NCI-H2081 (cell line): ENCODE measurements at places on chromosomes 1 and 21.

DNA sequence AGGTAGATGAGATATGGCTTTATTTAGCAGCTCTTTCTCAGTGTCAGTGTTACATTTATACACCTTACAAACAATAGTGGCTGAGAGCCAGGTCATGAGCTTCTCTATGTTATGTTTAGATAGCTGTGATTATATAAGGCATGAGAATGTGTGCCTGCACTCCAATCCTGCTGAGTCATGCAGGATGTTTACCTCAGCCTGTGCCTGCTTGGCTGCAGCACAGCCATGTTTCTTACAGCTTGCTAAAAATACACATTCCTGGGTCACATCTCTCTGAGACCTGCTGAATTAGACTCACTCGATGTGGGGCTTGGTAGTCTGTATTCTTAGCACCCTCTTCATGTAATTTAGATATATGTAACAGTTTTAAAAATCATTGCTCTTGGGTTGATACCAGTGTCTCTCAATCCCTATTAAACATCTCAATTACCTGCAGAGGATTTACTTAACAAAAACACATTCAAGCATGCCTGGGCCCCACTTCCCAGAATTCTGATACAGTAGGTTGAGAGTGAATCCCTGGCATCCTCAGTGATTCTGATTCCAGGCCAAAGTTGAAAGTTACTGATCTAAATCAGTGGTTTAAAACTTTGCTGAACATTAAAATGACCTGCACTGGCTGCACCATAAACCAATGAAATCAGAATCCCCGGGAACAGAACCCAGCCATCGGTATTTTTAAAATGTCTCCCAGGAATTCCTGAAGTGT lies 107.5 kb downstream of the GDAP2 start:
- DNase-seq, result no peak

DNA sequence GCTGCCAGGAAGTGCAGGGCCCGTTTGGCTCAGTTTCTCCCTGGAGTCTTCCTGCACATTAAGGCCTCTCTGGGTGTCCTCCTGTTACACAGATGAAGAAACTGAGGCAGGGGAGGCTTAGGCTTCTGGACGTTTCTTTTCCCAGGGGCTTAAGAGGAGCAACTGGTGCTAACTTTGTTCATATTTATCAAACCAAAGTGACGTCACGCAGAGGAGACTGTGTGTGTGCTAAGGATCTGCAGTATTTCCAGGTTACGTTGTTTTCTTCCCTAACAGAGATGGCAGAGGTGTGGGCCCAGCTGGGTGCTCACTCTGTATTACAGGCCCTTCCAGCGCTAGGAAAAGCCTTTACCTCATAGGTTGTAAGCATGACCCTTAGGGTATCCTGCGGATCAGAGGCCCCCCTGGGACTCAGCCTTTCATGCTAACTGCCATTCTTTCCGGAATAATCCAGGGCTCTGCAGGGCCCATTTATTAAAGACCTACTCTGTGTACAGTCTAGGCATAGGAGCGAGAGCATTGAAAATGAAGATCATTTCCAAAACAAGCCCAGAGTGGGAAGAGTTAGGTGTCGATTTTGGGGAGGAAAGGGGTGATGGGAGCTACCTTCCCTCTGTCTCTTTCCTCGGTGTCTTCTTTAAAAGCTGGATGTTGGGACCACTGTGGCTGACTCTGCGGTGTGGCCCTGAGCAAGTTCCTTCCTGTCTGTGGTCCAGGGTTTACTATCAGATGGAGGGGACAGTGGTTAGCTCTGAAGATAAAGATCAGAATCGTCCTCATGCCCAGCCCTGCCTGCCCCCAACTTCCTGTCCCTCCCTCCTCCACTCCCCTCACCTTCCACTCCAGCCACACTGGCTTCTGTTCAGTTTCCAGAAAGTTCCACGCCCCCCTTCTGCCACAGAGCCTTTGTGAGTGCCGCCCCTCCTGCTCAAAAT lies 4.6 kb downstream of the AGTRAP start:
- no peak for DNase-seq

- DNase-seq, result peak; percentile 33
Measured at GRCh38 chr1:210342986-210343780, 14.5 kb downstream of the HHAT start.

DNA sequence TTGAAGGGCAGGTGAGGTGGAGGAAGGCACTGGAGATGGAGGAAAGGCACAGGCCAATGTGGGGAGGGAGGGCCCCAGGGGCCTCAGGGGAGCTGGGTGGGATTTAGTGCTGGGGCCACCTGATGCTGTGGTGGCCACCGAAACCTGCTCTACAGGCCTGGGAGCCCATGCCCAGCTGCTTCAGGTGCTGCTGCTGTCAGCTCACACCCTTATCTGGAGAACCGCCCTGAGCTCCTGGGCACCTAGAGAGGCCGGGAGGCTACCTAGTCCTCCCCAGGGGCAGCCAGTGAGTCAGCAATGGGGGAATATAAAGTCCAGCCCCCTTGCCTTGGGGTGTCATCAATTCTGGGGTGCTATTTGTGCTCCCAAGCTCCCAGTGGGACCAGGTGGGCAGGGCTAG lies 12.2 kb downstream of the FAM131C start:
- no peak for DNase-seq

DNA sequence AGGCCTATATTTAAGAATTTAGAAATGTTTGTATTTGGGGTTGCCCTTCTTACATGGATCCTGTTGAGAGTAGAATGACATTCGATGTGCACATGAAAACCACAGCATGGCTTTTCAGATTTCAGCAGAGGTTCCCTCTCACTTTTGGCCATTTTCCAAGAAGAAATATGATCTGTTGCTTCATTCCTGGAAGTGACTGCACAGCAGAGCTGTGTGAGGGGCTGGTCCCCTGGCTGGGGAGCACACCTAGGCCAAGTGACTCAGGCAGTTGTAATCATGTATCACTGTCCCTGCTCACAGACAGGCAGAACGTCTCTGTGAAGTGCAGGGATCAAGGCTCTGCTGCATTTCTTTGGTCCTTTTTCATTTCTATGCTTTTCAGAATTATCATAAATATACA lies 32.3 kb downstream of the AGT start:
- DNase-seq, result peak; percentile 44

- DNase-seq, result no peak
Measured at GRCh38 chr1:175400766-175401165, 208.2 kb upstream of the KIAA0040 start.

GRCh38 chr1:217164403-217164802 lies 441.2 kb upstream of the ESRRG start:
- no peak for DNase-seq

- DNase-seq, result no peak
Measured at GRCh38 chr1:167713330-167714081, 8.3 kb upstream of the MPZL1 start.

DNA sequence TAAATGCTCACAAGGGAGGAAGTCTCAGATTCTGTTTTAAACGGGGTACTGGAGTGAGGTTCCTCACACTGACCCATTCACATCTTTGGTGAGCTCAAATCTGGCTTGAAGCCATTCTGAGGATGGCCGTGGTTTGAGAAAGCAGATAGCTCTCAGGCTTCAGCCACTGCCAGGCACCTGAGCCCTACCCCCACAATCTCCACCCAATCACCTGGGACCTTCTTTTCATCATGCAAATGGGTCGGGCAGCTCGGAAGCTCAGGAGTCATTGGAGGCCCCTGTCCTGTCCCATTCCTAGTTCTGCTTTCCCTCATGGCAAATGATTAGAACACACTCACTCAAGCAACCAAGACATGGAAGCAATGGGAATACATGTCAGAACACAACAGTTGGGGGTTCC lies 141.4 kb upstream of the ETS2 start:
- no peak for DNase-seq

GRCh38 chr1:160211046-160211790 lies 6.0 kb downstream of the PEA15 start:
- no peak for DNase-seq

GRCh38 chr1:203592730-203593129 lies 33.9 kb upstream of the ATP2B4 start:
- no peak for DNase-seq

DNA sequence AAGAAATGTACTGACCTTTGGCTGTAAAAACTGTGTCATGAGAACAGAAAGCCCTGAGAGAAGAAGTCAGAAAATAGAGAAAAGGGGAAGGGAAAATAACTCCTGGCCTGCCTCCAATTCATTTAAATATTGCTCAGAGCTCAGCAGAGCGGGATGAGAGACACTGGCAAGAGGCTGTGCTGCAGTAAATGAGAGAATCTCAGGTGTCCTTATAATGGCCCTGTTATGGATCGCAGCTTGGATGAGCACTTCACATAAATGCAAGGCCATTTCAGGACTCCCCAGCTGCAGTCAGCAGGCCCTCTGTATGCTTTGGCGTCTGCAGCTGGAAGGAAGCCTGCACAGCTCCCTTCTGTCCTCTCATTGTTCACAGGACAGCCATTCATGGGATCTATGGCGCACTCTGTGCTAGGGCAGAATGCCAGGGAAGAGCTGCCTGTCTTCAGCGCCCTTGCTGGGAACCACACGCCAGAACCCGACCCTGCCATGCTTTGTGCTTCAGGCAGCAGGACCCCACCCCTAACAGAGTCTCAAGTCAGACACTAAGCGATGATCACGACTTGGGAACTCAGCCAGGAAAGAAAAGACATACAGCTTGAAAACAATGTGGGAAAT lies 20.7 kb upstream of the ABCB10 start:
- peak; percentile 68 for DNase-seq

GRCh38 chr1:8134546-8135235 lies 108.6 kb upstream of the ERRFI1 start:
- DNase-seq, result no peak

DNA sequence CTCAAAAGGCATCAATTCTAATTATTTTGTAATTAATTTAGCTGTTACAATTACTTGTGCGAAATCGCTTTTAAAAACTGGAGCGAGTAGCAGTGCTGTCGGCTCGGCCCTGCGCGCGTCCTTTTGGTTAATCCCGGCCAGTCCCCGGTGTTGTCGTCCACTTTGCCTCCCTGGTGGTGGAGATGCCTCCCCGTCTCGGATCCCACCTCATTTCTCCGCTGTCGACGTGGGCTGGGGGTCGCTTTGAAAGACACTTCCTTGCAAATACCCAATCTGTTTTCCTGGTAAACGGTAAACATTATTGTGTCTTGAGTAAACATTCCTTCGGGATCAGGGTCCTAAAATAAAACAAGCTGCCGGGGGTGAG lies 3.7 kb downstream of the FOXD3 start:
- no peak for DNase-seq

GRCh38 chr1:181676269-181676668 lies 193.0 kb downstream of the CACNA1E start:
- DNase-seq, result peak; percentile 41

- no peak for DNase-seq
Measured at GRCh38 chr1:201401700-201402099, 2.6 kb upstream of the LAD1 start.
